Thyroid gland (tissue), 4 donors: ENCODE measurements at places on chromosomes 2 and 18. TPM values are rescaled to one million over a fixed set of nuclear protein-coding genes. Genes with fewer than 3 reads are reported as not detected.

DNA sequence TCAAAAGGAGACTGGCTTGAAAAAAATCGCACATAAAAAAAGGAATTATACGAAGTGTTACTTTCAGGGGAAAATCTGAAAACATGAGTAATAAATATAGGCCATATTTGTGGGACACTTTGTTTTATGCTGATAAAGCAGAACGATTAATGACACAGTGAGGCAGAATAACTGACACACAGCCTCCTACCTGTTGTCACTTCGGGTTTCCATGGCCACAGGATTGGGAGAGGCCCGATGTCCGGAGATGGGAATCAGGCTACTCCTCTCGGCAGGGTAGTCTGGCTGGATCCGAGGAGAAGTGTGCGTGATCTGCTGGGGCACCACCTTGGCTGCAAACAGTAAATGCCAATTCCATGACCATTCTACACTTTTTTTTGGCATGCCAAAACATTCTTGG lies 31.7 kb downstream of the SAP130 start:
- H3K4me1 ChIP-seq = no peaks in the 10 kb centered on the region
- no peak overlapping the region for H3K4me3 ChIP-seq
- H3K27me3 ChIP-seq = no peaks in the 10 kb centered on the region

Gene CAPN13
- total RNA-seq = 3.0 TPM

DNA sequence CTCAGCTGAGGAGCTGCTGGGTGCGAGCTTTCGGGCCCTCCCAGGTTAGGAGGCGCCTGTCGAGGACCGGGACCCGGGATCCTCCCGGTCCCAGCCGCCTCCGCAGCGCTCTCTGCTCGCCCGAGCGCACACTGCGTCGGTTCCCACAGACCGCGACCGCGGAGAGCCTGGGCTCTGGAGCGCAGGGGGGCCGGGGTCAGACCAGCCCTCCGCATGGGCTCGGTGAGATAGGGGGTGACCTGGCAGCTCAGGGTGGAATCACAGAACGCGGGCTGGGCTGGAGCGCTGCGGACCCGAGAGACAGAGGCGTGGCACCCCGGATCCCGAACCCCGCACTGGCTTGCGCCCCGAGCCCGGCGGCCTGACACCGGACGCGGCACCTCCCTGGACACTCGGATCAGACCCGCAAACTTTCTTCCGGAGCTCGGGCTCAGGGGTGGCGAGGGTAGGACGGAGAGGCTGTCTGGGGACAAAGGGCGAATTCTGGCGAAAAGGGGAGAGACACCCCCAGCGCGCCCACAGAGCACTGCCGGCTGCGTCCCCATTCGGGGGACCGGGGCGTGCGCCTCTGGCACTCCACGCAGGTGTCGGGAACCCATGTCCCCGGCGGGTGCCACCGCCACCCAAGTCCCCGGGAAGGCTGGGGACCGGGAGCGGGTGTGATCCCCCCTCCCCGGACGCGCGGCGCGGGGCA lies 612 bp downstream of the DIPK1C start:
- DNase-seq = no peak
- H3K27me3 ChIP-seq = peaks cover 4% of the 10 kb centered on the region
- no peaks in the 10 kb centered on the region for H3K36me3 ChIP-seq
- H3K27ac ChIP-seq = no peak overlapping the region
- no peak overlapping the region for H3K4me3 ChIP-seq

Gene EN1
- not detected for total RNA-seq

- H3K36me3 ChIP-seq = no peaks in the 10 kb centered on the region
- H3K4me3 ChIP-seq = peak within 1 kb of the TSS; percentile 93
- H3K27ac ChIP-seq = peak within 1 kb of the TSS; percentile 50
Measured at GRCh38 chr2:42169100-42169873, at the start of gene EML4. Gene EML4, plus strand, starts transcription at chr2:42169353. Its CDS starts 259 bp downstream, at chr2:42169612.
